ENCODE measurements at places on chromosomes 1 and 21. TPM values are rescaled to one million over a fixed set of nuclear protein-coding genes. Genes with fewer than 3 reads are reported as not detected.
A peak's percentile ranks its signal among the peaks of the same experiment; 100 is the strongest.

CRYBG2 gene
- 8.6 TPM for total RNA-seq

DPT gene
- total RNA-seq: not detected

CFAP141 gene
- not detected for total RNA-seq

GPR61 gene
- not detected for total RNA-seq

HCRTR1 gene
- not detected for total RNA-seq

CDA gene
- not detected for total RNA-seq

NPHS2 gene
- total RNA-seq: not detected

MAD2L2 gene
- 85.4 TPM for total RNA-seq

SYT14 gene
- not detected for total RNA-seq

NUP210L gene
- 0.09 TPM for total RNA-seq

MFAP2 gene
- not detected for total RNA-seq

DNA sequence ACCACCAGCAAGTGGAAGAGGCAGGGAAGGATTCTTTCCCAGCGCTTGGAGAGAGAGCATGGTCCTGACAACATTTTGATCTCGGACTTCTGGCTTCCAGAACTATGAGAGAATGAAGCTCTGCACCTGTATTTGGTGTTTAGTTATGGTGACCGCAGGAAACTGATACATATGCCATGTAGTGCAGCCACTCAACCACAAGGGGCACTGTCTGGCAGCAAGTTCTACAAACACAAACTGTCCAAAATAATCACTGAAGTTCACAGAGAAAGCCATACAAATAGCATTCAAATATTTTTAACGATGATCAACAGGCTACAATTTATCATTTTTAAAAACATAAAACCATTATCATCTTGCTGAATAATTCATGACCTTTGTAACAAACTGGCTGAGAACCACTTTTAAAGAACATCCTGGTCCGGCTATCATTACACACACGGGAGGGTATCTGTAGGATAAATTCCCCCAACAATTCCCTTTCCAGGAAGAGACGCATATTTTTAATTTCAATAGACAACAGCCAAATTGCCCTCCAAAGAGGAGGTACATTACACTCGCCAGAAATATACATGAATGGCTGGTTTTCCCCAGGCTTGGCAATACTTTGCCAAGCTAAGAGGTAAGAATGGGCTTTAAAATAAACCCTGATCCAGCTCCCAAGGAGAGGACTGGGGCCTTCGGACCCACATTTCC is 9.2 kb upstream of the CBR3 start:
- DNase-seq: peak; percentile 76

DNA sequence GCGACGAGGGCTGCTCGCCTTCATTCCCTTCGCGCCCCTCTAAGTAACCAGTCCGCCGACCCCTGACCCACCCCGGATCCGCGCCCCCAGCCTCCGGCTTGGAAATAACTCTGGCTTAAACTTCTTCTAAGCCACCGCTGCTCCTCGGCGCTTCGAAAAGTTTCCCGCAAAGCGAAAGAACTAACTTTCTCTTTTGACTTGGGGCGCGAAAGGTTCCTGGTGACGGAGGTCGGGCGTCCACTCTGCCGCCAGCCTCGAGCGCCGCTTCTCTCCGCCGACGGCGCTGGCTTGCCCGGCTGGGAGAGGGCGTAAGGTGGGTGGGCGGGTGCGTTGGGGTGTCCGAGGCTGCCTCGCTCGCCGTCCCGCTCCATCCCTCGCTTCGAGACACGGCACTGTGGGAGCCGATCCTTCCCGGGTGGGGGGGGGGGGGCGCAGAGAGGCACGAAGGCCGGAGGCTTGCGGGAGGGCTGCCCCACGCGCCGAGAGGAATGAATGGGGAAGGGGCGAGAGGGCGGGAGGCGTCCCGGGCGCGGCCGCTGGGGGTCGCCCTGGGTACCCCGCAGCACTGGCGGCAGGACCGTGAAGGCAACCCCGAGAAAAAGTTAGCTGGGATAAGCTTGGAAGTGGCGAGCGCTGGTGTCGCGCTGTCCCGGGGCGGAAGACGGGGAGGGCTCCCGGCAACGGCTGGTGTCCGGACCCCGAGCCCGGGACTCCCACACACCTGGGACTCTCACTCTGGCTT is 569 bp downstream of the ATF3 start:
- peak; percentile 76 for DNase-seq

- no peak for DNase-seq
Observed at GRCh38 chr1:222926566-222926965, 111.7 kb downstream of the DISP1 start.

GRCh38 chr1:114114185-114115094 is 39.2 kb downstream of the SYT6 start:
- no peak for DNase-seq

DNA sequence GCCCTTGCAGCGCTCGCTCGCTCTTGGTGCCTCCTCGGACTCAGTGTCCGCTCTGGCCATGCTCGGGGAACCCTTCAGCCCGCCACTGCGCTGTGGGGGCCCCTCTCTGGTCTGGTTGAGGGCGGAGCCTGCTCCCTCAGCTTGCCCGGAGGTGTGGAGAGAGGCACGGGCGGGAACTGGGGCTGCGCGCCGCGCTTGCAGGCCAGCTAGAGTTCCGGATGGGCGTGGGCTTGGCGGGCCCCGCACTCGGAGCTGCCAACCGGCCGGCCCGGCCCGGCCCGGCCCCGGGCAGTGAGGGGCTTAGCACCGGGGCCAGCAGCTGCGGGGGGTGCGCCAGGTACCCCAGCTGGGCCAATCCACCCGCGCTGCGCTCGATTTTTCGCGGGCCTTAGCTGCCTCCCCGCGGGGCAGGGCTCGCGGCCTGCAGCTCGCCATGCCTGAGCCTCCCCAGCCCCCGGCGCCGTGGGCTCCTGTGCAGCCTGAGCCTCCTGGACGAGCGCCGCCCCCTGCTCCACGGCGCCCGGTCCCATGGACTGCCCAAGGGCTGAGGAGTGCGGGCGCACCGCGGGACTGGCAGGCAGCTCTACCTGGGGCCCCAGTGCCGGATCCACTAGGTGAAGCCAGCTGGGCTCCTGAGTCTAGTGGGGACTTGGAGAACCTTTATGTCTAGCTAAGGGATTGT is 217.0 kb upstream of the PKN2 start:
- no peak for DNase-seq

GRCh38 chr1:200081151-200081968 is 53.9 kb downstream of the NR5A2 start:
- no peak for DNase-seq

GRCh38 chr1:221868593-221869303 is 126.9 kb upstream of the DUSP10 start:
- DNase-seq: no peak

DNA sequence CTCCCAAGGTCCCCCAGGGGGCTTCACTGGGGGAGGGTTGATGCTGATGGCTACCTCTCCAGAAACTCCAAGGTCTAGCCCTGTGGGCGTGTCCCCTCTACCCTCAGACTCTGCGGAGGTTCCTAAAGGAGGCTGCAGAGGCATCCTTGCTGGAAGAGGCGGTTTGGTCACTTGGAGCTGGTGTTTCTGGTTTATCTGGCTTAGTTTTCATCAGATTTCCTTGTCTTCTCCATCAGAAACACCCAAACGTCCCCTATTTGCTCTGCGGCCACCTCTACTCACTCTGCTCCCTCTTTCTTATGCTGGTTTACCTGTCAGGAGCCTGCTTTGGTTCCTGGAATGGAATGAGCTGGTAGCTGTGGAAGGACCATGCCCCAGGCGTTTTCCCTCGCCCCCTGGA is 2.5 kb downstream of the PKP1 start:
- no peak for DNase-seq

GRCh38 chr1:8584316-8584715 is 233.1 kb downstream of the RERE start:
- no peak for DNase-seq

GRCh38 chr1:152622803-152623202 is at the start of gene LCE3A:
Gene LCE3A, minus strand, starts transcription at chr1:152623103. Its CDS starts 0 bp downstream, at chr1:152623103.
- DNase-seq: peak; percentile 45

DNA sequence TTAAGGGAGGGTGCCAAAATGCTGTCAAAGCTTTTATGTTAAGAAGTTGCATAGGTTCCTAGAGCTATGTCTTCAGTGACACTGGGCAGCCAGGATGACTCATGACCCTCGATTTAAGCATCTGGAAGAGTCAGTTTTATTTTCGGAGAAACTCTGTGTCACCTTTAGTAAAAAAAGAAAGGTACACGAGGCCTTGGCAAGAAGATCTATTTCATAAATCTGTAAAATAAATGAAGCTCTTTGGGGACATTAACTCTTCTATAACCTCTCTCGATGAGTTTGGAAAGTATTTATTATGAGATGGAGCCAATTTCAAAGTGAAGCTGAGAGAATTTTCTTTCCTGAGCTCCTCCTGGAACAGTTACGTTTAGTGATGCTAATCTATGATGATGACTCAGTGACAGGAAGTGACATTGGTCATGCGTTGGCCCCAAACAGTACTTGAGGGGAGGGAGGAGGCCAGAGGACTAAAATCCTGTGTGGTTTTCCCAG is 156.5 kb downstream of the HLX start:
- no peak for DNase-seq

DNA sequence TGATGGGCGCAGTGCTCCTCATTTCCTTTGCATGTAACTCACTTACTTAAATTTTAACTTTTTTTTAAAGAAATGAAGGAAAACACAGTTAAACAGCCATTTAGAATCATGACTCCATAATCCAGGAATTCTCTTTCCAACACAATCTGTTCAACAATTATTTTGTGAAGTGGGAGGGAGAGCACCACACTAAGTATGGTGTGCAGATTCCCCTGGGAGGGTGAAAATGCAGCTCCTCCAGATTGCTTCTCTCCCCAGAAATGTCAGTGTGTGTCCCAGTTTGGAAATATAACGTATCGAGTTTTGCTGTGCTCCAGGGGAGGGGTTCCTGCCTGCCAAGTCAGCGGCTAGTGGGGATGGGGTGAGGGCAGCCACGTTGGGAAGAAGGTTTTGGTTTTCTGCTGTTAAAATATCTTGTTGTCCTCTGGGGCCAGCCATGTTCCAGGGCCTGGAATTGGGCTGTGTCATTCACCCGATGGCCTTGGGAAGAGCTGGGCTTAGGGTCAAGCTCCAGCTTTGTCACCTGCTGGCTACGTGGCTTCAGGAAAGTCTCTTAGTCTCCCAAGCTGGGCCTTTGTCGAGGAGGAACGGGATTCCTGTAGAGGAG is 17.3 kb upstream of the DISP3 start:
- no peak for DNase-seq

GRCh38 chr1:43427941-43428340 is 25.8 kb downstream of the HYI start:
- DNase-seq: no peak

DNA sequence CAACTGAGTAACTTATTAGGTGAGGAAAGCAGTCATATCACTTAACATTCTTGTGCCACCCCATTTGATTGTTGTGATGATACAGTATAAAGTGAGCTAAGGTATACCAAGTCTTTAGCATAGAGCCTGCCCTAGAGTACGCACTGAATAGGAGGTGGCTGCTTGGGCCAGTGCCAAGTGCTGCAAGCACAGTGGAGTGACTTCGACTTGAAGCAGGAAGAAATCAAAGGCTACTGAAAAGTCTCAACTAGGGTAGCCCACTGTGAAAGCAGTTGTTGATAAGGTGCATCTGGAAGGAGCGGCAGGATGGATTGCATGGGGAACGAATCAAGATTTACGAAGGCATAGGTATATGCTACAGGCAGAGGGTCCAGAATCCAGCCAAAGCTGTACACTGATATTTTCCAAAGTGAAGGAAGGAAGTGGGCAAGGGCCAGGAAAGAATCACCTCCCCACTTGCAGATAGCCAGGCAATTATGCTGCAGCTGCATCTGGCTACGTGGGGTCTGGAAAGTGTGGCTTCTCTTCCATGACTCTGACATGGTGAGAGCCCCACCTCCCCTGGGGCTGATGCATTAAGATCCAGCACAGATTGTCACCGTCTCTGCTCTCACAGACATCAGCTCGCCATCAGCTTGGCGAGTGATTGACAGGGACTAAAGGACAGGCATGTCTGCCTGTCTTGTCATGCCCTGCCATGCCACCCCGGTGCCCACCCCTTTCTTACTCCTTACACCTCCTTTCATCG is 287.0 kb upstream of the PLXNA2 start:
- no peak for DNase-seq

DNA sequence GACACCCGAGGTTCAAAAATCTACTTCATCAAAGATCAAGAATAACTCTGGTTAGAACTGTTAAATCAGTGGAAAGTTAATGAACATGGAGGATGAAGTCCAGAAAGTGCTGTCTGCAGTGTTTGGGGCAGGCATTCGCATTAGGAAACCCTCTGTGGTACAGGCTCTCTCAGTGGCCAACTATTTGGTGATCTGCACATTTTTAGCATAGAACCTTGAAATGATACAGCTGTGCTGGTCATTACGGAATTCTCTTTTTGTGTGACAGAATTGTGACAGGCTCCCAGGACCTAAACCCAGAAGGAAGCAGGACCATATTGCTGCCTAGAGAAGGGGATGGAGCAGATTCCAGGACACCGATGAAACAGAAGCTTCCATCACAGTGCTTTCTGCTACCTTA is 89.0 kb downstream of the SLC45A1 start:
- DNase-seq: no peak

DNA sequence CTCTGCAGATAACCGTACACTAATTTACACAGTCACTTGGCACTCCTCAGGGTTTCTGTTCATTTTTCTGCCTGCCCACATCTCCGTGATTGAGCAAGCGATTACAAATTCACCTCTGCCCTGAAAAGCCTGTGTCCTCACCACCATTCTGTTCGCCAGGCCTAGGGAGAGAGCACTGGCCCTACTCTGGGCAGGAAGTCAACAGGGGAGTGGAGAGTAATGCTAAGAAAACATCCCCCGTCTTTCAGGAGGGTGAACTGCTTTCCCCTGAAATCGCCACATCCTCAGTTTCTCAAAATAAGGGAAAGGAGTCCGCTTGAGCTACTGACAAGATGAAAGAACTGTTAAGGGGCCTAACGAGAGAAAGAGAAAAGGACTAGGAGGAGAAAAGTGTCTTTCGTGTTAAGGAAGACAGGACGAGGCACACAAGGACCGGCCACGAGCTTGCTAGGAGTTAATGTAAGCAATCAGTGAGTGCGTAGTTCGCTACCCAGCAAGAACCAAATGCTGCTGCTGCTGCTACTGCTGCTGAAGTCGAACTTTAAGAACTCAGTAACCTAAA is 632 bp downstream of the PEX19 start:
- no peak for DNase-seq

GRCh38 chr21:19171585-19171984 is 768.0 kb upstream of the TMPRSS15 start:
- DNase-seq: no peak

All from activated CD8-positive, alpha-beta memory T cell treated with anti-CD3 and anti-CD28 coated beads, Interleukin-2, amount 10 ng/mL, durations not matched to agents 7 days and 5 days (primary cell).